Muscle of leg (tissue), 16 donors: ENCODE measurements at places on chromosomes 3 and 15.

- H3K36me3 ChIP-seq, result no peaks in the 10 kb centered on the region
- H3K27ac ChIP-seq, result no peak overlapping the region
- H3K4me1 ChIP-seq, result no peaks in the 10 kb centered on the region
- no peaks in the 10 kb centered on the region for H3K27me3 ChIP-seq
- no peak overlapping the region for H3K4me3 ChIP-seq
Observed at GRCh38 chr15:58952751-58953150, 19.3 kb upstream of the SLTM start.

DNA sequence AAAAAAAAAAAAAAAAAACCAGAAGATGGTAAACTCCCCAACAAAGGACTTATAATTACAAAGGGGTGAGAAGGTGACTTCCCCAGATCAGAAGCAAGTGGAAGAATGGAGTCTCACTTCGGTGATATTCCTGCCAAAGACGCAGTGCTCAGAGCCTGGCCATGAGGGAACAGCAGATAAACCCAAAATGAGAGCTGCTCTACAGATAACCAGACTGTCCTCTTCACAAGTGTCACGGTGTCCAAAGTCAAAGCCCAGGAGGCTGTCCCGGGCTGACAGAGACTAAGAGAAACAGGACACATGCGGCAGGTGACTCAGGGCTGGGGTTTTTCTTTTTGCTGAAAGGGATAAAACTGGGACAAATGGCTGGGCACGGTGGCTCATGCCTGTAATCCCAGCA, 48.8 kb downstream of the HMCES start:
- no peak for DNase-seq
- H3K4me3 ChIP-seq, result no peak overlapping the region
- H3K27me3 ChIP-seq, result no peaks in the 10 kb centered on the region

DNA sequence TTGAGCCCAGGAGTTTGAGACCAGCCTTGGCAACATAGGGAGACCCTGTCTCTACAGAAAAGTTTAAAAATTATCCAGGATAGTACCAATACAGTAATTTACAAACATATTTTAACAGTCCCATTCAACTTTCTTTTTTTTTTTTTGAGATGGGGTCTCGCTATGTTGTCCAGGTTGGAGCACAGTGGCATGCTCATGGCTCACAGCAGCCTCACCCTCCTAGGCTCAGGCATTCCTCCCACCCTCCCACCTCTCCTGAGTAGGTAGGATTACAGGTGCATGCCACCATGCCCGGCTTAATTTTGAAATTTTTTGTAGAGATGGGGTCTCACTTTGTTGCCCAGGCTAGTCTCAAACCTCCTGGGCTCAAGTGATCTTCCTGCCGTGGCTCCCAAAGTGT, 12.5 kb upstream of the MAP6D1 start:
- H3K36me3 ChIP-seq, result peaks cover 39% of the 10 kb centered on the region
- no peaks in the 10 kb centered on the region for H3K27me3 ChIP-seq
- no peak for DNase-seq
- no peak overlapping the region for H3K27ac ChIP-seq
- no peaks in the 10 kb centered on the region for H3K4me1 ChIP-seq

- H3K27me3 ChIP-seq, result no peaks in the 10 kb centered on the region
- H3K36me3 ChIP-seq, result no peaks in the 10 kb centered on the region
- no peaks in the 10 kb centered on the region for H3K4me1 ChIP-seq
- no peak overlapping the region for H3K4me3 ChIP-seq
- no peak for DNase-seq
- no peak overlapping the region for H3K27ac ChIP-seq
Observed at GRCh38 chr15:54007256-54007655, 29.0 kb downstream of the UNC13C start.

DNA sequence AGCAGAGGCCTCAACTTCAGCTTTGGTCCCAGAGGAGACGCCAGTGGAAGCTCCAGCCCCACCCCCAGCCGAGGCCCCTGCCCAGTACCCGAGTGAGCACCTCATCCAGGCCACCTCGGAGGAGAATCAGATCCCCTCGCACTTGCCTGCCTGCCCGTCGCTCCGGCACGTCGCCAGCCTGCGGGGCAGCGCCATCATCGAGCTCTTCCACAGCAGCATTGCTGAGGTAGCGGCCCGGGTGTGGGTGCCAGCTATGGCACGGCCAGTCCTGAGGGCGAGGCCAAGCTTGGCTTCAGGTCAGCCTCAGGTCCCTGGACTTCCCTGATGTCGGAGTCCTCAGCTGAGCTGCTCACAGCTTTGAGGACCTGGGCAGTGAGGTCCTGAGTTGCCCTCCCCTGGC, 5.7 kb upstream of the STAB1 start:
- H3K4me3 ChIP-seq, result no peak overlapping the region
- H3K27me3 ChIP-seq, result no peaks in the 10 kb centered on the region
- H3K4me1 ChIP-seq, result peaks cover 29% of the 10 kb centered on the region
- H3K36me3 ChIP-seq, result peaks cover 88% of the 10 kb centered on the region

DNA sequence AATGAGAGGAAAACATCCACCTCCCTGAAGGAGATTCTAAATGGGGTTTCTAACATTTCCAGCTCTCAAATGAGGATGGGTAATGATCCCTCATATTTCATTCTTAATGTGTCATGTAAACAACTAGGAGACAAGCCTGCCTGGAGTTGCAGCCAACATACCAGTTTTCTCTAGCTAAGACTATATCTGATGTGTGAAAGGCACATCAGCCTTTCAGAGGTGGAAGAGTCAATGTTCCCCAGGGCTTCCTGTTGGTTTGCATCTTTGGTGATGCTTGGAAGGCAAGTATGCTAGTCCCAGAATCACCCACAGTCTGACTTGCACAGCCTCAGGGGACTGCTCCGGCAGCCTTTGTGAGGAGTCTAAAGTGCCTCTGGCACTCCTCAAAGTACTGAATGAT, 921.2 kb downstream of the SQOR start:
- no peak for DNase-seq
- H3K4me3 ChIP-seq, result no peak overlapping the region
- H3K36me3 ChIP-seq, result no peaks in the 10 kb centered on the region

GRCh38 chr3:31246293-31247062, 286.2 kb upstream of the STT3B start:
- no peak overlapping the region for H3K4me3 ChIP-seq
- no peak overlapping the region for H3K27ac ChIP-seq

DNA sequence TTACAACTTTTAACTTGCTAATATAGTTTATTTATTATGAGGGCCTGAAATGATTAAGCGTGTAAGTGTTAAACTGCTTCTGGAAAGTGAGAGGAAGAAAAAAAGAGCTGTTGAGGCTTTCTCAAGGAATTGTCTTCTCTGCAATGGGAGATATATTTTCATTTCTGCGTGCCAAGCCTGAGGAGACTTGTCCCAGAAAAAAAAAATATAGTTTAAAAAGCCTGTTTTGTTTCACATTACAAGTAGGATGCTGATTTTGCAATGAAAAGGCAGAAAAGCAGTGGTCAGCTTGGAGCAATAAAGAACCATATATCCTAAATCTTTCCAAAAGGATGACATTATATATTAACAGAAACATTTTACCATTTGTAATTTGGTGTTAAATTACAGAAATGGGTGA, 115.5 kb downstream of the GMNC start:
- H3K4me1 ChIP-seq, result no peaks in the 10 kb centered on the region
- no peak overlapping the region for H3K4me3 ChIP-seq
- H3K27ac ChIP-seq, result peak overlapping the region; percentile 52
- H3K27me3 ChIP-seq, result no peaks in the 10 kb centered on the region

DNA sequence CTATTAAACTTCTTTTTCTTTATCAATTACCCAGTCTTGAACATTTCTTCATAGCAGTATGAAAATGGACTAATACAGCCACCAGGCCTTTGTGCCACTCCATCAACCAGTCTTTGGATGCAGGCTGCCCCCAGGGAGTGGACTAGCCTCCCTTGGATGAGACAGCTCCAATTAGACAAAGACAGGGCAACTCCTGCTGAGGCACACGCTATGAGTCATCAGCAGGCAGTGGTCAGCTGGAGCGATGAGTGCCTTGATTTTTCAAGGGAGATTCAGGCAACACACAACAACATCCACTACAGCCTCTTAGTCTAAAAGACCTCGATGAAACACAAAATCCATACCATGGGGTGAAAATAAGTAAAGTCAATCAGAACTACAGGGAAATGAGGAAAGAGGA, 160.1 kb downstream of the ARRDC4 start:
- H3K27me3 ChIP-seq, result no peaks in the 10 kb centered on the region
- H3K27ac ChIP-seq, result no peak overlapping the region
- H3K4me1 ChIP-seq, result no peaks in the 10 kb centered on the region
- no peak overlapping the region for H3K4me3 ChIP-seq
- H3K36me3 ChIP-seq, result no peaks in the 10 kb centered on the region

- no peaks in the 10 kb centered on the region for H3K36me3 ChIP-seq
- H3K27ac ChIP-seq, result no peak overlapping the region
- no peak for DNase-seq
Observed at GRCh38 chr3:176987901-176988650, 209.2 kb downstream of the TBL1XR1 start.

DNA sequence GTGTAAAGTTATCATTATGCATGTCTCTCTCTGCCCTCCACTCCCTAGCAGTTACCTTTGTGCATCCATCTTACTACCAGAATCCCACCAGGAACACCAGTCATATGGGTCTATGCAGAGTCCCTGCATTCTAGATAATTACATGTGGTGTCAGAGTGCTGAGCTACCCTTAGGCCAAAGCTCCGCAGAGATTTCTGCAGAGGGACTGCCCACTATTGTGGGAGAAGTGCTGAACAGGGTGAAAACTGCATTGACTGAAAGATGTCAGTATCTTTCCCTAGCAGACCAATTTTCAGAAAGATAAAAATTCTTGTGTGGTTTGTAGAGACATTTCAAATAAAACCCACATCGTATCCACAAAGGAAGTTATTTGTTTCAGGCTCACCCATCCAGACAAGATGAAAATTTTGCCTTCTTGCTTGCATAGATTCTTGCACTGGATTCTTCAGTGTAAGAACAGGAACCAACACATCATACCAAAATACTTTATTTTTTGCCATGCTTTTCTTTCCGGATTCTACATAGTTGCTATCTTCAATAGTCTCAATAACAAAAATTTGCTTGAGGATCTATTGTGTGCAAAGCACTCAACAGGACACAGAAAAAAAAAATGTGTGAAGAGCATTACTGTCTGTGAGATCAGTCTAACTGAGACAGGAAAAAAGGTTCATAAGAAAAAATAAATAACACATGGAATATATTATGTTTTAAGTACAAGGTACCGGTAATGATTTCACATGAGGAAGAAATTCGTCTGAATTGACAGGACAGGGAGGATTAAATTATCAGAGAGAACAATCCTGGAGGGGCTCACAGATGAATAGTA, 32.0 kb upstream of the CCDC80 start:
- no peaks in the 10 kb centered on the region for H3K27me3 ChIP-seq
- H3K4me1 ChIP-seq, result peaks cover 2% of the 10 kb centered on the region
- H3K4me3 ChIP-seq, result no peak overlapping the region
- H3K27ac ChIP-seq, result no peak overlapping the region
- DNase-seq, result no peak

- no peak for DNase-seq
- no peak overlapping the region for H3K4me3 ChIP-seq
- no peak overlapping the region for H3K27ac ChIP-seq
Observed at GRCh38 chr15:29711531-29711930, 110.7 kb downstream of the TJP1 start.

DNA sequence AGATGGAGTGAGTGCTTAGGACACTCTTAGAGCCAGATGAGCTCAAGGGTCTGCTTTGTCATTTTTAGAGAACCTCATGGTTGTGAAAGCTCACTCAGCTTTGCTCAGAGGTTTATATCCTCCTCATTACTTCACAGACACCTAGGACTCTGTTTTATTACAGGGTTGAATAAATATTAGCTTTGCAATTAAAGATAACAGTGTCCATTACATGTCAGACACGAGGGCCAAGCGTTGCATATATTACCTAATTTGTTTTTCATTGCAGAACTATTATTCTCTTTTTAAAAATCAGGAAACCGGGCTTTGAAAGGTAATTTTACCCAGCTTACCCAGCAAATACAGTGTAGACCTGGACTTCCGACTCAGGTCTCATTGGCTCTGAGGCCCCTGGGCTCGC, 16.1 kb downstream of the MAP6D1 start:
- no peak overlapping the region for H3K27ac ChIP-seq
- H3K4me3 ChIP-seq, result no peak overlapping the region
- H3K36me3 ChIP-seq, result peaks cover 86% of the 10 kb centered on the region
- H3K4me1 ChIP-seq, result no peaks in the 10 kb centered on the region
- no peaks in the 10 kb centered on the region for H3K27me3 ChIP-seq
- DNase-seq, result no peak

- no peaks in the 10 kb centered on the region for H3K27me3 ChIP-seq
- no peak for DNase-seq
- no peak overlapping the region for H3K27ac ChIP-seq
- H3K4me1 ChIP-seq, result no peaks in the 10 kb centered on the region
Observed at GRCh38 chr3:154799800-154800199, 280.3 kb upstream of the MME start.

DNA sequence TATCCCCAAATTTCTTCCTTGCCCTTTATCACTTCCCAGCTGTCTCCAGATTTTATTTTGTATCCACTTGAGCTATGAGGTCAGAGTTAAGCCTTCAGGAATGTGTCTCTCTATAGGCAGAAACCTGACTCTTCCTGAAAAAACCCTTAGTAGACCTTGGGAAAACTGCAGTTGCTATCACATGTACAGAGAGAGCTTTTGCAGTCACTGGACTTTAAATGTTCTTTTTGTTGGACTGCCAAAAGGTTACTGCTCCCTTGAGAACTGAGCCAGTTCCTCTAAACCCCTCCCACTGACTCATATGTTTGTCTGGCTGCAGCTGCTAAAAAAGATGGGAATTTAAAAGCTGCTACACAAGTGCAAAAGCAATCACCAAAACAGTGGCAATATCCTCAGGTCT, 169.1 kb upstream of the CCDC54 start:
- H3K27me3 ChIP-seq, result no peaks in the 10 kb centered on the region
- H3K36me3 ChIP-seq, result no peaks in the 10 kb centered on the region

DNA sequence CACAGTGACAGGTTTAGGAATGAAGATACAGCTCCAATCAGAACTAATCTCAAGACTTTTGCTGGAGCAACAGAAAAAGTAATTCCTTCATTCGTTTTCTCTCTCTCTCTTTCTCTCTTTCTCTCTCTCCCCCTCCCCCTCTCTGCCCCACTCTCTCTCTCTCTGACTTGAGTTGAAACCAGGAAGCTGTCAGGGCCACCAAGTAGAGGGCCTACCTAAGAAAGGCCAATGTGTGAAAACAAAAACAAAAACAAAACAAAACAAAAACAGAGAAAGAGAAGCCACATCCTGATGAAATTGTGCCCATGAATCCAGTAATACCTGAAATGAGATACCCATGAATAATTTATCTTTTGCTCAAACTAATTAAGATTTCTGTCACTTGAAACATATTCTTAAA, 72.9 kb downstream of the ATP8B4 start:
- no peak overlapping the region for H3K27ac ChIP-seq
- no peaks in the 10 kb centered on the region for H3K4me1 ChIP-seq
- no peaks in the 10 kb centered on the region for H3K27me3 ChIP-seq
- no peaks in the 10 kb centered on the region for H3K36me3 ChIP-seq
- no peak overlapping the region for H3K4me3 ChIP-seq
